ENCODE measurements at places on chromosomes 16 and 17. TPM values are rescaled to one million over a fixed set of nuclear protein-coding genes. Genes with fewer than 3 reads are reported as not detected.

DNA sequence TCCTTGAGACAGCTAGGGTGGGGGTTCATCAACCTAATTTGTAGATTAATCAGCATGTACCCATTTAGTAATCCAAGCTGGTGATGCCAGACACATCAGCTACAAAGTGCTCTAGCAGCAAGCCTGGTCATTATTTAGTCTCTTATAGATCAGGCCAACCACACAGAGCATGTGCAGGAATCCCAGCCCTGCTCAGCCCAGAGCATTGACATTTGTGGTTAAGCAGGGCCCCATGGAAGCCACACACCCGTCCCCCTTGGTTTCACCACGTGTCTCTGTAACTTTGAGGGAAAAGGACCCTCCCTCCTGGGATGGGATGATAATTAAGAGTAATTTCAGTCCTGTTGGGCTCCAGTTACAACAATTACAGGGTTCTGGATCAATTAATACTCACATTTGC, 268.8 kb upstream of the RPL38 start:
- no peak for DNase-seq

GRCh38 chr16:68995011-68995504, 110.4 kb upstream of the HAS3 start:
- DNase-seq: no peak

DNA sequence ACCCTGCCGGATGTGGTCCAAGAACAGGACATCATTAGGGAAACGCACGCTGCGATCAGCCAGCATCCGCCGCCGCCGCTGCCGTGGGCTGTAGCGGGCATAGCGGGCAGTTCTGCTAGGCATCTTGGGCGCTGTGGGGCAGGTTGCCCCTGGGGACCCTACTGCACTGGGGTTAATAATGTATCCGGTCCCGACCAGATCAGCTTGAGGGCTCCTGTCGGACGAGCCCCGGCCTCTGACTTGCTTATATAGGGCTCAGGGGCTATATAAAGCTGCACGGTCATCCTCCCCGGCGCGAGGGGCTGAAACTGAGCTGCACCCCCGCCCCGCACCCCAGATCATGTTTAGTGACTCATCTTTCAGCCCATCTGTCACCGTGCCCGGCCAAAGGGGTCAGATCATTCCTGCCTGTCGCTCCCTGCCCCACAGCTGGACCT, at the start of gene PPP1R27:
Gene PPP1R27, minus strand, starts transcription at position 220 of the 437 bp plus-strand sequence. Its CDS starts 97 bp downstream, at position 123.
- DNase-seq: no peak

DNA sequence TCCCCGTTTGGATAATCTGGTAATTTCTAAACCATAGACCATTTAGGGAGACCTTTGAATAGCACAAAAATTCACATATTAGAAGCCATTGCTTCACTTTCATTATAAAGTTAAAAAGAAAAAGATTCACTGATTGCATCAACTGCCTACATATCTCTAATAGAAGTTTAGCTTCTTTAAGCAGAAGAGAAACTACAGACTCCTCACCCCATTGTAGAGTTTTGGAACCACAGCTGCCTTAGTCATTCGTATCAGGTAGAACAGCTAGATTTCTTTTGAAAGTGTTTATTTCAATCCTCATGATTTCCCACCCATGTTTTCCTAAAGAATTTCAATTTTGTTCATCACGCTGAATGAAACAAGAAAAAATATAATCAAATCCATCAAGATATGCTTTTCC, 144.8 kb downstream of the CDH8 start:
- no peak for DNase-seq

GRCh38 chr17:65230040-65230439, 92.9 kb downstream of the RGS9 start:
- no peak for DNase-seq

DNA sequence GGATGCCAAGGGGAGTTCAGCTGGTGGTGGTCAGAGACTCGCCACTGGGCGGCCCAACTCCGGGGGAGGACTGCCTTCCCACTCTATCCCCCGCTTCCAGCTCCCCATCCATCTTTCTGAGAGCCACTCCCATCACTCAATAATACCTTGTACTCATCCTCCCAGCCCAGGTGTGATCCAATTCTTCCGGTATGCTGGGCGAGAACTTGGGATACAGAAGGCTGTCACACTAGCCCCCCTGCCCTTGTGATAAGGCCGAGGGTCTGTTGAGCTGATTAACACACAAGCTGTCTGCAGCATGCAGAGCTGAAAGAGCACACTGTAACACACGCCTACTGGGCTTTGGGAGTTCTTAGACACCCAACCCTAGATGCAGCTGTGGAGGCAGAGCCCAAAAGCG, 460.4 kb upstream of the EEF2KMT start:
- DNase-seq: no peak

GRCh38 chr16:4377573-4378154, 6.0 kb downstream of the VASN start:
- DNase-seq: no peak

GRCh38 chr17:77887110-77887463, 71.4 kb upstream of the TNRC6C start:
- no peak for DNase-seq

GRCh38 chr17:73549841-73550430, 94.3 kb downstream of the SDK2 start:
- no peak for DNase-seq

DNA sequence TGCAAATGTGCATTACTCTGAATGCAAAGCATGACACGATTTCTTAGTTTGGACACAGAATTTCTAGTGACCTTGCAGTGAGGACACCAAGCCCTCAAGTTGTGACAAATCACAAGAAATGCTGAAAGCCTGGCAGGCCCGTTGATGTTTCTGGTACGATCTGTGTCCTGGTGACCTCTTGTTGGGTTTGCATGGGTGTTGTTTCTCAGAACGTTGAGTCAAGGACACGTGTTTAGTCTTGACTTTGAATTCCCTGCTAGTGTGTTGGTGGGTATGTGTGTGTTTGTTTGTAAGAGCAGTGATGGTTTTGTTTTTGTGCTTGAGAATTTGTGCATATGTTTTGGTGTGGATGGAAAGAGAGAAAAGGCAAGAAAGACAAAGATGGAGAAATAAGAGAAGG, 37.8 kb upstream of the MAF start:
- no peak for DNase-seq

DNA sequence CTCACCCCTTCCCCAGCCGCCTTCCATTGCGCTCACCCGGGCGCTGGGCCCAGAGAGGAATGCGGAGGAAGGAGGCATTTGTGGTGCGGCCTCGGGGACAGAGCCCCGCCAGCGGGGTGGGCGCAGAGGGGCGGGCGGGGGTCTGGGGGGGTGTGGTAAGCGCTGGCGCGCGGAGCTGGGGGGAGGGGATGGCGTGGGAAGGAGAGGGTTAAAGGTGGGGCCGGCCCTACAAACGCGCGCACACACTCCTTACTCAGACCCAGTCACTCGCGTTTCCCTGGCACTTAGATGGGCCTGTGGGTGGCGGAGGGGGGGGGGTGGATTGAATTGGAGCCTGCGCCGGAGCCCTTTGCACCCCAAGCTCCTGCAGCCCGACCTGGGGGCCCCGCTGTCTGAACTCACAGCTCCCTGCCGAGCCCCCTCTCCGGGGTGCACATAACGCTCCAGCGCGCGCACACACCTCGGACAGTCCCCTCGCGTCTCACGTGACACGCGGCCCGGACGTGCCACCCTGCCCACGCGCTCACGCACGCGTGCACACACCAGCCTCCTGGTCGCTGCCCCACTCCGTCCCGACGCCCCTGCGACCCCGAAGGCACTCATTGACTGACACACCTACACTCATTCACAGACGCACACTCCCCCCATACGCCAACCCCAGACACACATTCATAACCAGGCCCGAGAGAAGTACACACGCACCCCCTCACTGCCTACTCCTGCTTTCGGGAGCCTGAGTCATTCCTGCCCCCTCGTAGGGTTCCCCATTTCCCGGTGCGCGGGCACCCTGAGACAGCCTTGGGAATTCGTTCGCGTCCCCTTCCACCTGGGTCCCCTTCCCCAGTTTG, 844 bp downstream of the TBKBP1 start:
- DNase-seq: no peak

DNA sequence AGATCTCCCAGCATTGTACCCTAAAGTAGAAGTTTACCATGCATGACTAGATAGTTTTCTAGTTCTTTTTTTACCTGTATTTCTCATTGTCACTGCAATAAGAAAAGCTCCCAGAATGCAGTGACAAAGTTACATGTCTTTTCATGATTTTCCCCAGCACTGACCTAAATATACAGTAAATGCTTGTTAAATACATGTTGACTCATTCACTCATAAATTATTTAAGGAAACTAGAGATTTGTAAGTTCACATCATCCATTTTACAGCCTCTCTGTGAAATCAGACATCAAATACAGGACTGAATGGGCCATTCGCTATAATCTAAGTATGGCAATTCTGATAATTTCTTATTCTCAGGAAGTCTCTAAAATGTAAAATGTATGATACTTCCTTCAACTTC, 258.9 kb upstream of the AXIN2 start:
- no peak for DNase-seq

DNA sequence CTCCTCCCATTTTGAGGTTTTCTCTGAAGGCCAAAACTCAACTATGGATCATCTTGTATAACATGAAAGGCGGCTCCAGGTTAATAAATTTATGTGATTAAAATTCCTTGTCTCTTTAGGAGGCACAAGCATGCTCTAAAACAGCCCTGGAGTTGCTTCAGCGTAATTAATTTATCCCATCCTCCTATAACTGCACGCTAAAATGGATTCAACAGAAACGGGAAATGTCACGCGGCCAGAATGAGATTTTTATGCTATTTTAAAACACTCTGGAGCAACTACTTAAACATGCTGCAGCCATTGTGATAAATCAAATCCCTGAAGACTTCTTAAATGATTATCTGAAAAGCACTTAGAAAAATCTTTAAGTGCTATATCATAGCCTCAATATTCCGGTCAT, 106.6 kb downstream of the ADAMTS18 start:
- DNase-seq: no peak

GRCh38 chr17:41962768-41963434, 3.7 kb upstream of the CNP start:
- DNase-seq: no peak

DNA sequence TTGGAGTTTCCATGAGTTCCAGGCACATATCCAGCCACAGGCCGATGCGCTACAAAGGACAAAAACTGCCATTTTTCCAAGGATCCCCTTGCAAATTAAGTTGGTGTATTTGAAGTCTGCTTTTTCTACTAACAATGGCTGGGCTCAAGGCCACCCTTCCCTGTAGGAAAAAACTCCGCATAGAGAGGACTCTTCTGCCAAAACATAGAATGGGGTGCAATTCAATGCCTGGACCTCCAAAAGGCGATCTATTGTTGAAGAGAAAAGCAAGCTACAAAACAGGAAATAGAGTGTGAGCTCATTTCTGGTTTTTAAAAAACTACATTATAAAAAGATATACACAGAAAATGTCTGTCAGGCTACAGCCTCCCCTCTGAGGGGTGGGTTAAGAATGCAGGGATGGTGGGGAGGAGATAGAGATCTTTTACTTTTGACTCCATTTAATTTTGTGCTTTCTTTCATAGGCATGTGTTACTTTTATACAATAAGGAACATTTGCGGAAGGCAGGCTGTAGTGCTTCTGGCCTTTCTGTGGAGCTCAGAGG, 22.9 kb upstream of the PRSS54 start:
- DNase-seq: peak; percentile 43

- no peak for DNase-seq
Measured at GRCh38 chr17:56290802-56291118, 137.5 kb downstream of the ANKFN1 start.

GRCh38 chr17:63429766-63430165, 16.3 kb downstream of the CYB561 start:
- DNase-seq: no peak

GRCh38 chr16:67860589-67861398, 12.1 kb upstream of the EDC4 start:
- DNase-seq: no peak

GRCh38 chr16:89361751-89362539, 128.4 kb downstream of the ANKRD11 start:
- DNase-seq: no peak

GRCh38 chr16:84334482-84334881, 33.9 kb upstream of the ATP2C2 start:
- no peak for DNase-seq

GRCh38 chr16:84725481-84726078, 25.8 kb downstream of the USP10 start:
- no peak for DNase-seq

DNA sequence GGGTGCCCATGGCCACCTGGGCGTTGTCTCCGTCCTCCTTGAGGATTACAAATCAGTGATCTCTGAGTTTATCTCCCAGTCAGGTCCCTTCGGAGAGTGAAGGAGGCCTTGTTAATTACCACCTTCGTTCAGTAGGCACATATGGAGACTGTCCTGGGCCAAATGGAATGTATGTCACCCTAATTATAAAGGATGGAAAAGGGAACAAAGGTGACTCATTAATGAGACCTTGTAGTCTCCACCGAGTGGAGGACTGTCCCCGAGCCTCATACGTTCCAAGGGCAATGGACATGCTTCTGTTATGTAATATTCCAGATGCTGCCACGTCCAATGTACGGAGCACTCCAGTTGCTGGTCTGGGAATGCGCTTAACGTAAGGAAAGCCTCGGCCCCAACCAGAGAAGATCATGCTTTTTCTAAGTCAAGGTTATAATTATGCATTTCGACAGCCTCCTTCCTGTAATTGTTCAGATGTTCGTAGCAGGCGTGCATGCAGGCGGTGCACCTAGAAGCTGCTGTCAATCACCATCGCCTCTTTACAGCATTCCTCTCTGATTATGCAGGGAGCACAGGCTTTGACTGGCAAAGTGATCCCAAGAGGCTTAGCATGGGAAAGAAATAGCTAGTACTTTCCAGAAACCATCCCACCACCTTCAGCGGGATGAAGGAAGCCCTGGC, 22.4 kb upstream of the SEC14L1 start:
- peak; percentile 96 for DNase-seq

DNA sequence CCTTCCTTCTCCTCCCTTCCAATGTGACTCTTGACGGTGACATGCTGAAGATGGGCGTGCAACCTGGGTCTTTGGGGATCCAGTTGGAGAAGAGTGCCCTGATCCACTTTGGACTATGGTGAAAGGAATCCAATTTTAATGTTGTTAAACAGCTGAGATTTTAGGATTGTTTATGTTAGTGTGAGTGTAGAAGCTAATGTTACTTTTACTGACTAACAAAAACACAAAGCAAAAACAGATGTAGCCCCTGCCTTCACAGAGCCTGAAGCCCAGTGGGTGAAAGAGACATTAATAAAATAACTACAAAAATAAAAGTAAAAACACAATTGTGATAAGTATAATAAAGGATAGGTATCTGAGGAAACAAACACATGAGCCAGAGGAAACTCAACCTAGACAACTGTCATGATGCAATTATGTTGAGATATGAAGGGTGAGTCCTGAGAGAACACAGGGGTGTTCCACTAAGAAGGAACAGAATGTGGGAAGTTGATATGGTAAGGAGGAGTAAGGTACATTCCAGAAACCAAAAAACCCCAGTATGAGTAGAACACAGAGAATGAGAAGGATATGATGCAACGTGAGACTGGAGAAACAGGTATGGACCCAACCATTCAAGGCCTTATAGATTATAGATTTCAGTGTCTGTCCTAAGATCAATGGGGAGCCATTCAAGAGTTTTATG, 115.1 kb upstream of the PMFBP1 start:
- DNase-seq: no peak

GRCh38 chr16:65500919-65501318, 379.1 kb upstream of the CDH11 start:
- no peak for DNase-seq

Gene TMED6
- 0.13 TPM for total RNA-seq

Gene RCVRN
- total RNA-seq: not detected

Gene HSD11B2
- not detected for total RNA-seq

Gene IRX5
- total RNA-seq: 0.99 TPM

Gene CIBAR2
- not detected for total RNA-seq

Gene OTOA
- total RNA-seq: not detected

Gene CSH2
- total RNA-seq: not detected

Gene MEIOB
- not detected for total RNA-seq

Gene SECTM1
- total RNA-seq: 2.0 TPM

Gene ATP1B2
- not detected for total RNA-seq

Gene SBK1
- 0.04 TPM for total RNA-seq
